ENCODE measurements at places on chromosomes 6 and 20. TPM values are rescaled to one million over a fixed set of nuclear protein-coding genes. Genes with fewer than 3 reads are reported as not detected.

Gene MOCS3
- total RNA-seq, result 3.6 TPM

Gene SLC32A1
- not detected for total RNA-seq

Gene HEY2
- total RNA-seq, result not detected

Gene RSPO4
- not detected for total RNA-seq

Gene SPATA2
- 8.6 TPM for total RNA-seq

Gene ASCC3
- 51.2 TPM for total RNA-seq

Gene PLN
- total RNA-seq, result not detected

Gene PRR18
- total RNA-seq, result not detected

Gene C6orf89
- total RNA-seq, result 29.8 TPM

DNA sequence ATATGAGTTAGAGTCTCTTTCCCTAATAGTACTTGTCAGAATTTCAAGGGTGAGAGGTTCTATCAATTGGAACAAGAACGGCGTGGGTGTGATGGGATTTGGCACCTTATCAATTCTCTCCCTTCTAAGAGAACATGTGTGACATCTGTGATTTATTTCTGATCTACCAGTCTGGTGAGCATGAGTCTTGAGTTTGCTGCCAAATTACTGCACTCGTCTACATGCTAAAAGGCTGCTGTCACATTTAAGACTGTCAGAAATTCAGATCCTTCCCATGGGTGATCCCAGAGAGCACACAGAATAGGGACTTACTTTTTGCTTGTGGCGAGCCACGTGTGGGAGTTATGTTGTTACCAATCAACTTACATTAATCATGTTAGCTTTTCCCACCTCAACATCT is 370.2 kb upstream of the SASH1 start:
- DNase-seq, result no peak
- H3K27ac ChIP-seq, result no peak overlapping the region
- H3K36me3 ChIP-seq, result no peaks in the 10 kb centered on the region
- no peaks in the 10 kb centered on the region for H3K4me1 ChIP-seq

- peaks cover 10% of the 10 kb centered on the region for H3K36me3 ChIP-seq
- H3K27me3 ChIP-seq, result no peaks in the 10 kb centered on the region
- H3K4me3 ChIP-seq, result no peak overlapping the region
- DNase-seq, result no peak
- H3K27ac ChIP-seq, result no peak overlapping the region
These were observed 57.6 kb downstream of the L3MBTL3 start for GRCh38 chr6:130075879-130076460.

DNA sequence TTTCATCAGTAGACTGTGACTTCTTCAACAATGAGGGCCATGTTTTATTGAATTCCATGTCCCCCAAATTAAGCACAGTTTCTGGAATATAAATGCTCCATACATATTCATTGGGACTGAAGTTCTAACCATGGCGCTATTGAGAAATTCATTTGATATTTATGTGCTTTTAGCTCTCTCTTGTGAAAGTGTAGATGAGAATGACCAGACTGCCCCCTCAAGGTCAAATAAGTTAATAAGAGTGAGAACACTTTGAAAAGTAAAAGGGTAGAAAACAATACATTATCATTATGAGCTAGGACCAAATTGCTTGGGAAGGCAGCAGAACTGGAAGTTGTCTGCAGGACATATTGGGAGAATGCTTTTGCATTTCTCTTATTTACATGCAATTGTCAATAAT is 597.9 kb downstream of the EPM2A start:
- no peak for DNase-seq
- H3K4me3 ChIP-seq, result no peak overlapping the region
- H3K4me1 ChIP-seq, result no peaks in the 10 kb centered on the region
- H3K27ac ChIP-seq, result no peak overlapping the region
- H3K36me3 ChIP-seq, result no peaks in the 10 kb centered on the region
- H3K27me3 ChIP-seq, result peaks cover 15% of the 10 kb centered on the region

- H3K4me1 ChIP-seq, result peaks cover 4% of the 10 kb centered on the region
- peaks cover 24% of the 10 kb centered on the region for H3K36me3 ChIP-seq
- no peak for DNase-seq
- no peak overlapping the region for H3K4me3 ChIP-seq
- no peaks in the 10 kb centered on the region for H3K27me3 ChIP-seq
- no peak overlapping the region for H3K27ac ChIP-seq
These were observed 63.3 kb downstream of the PLCG1 start for GRCh38 chr20:41200446-41201202.

DNA sequence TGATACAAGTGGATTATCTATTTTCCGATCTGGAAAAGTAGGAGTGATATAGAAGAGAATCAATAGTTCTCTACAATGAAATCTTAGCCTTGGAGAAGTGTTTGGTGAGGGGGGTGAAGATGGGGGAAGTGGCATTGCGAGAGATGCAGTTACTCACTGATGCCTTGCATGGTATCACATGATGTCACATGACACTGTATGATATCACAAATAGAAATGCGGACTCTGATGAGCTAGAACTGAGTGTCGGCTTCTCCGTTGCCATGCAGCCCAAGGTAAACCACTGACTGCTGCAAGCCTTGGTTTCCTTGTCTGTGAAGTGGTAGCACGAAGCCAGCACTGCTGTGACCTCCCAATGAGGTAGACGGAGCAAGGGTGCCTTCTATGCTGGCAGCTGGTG is 403.3 kb upstream of the AGPAT4 start:
- H3K27me3 ChIP-seq, result no peaks in the 10 kb centered on the region
- no peak overlapping the region for H3K27ac ChIP-seq
- H3K4me3 ChIP-seq, result no peak overlapping the region
- no peak for DNase-seq

DNA sequence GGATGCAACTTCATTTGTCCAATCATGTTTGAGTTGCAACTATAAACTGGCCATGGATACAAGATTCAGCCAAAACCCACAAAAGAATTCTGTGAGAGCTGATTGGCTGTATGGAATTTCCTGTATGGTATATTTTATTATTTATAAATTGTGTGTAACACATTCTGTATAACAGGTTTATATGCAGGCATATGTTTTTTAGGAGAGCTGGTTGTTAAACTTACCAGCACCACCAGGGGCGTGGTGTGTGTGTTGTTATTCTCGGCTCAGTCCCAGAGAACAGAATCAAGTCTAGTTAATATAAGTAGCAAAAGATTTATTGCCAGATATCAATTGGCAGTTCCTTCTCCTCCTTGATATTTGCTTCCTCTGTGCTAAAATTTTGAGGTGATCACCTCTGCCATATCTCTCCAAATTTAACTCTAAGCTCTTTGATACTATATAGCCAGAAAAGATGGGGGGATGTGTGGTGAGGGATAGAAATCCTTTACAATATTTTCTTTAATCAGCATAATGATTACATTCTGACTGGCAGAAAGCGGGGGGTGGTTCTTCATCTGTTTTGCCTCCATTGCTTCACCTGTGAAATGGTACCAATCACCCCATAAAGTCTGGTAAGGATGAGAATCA is 22.9 kb downstream of the CNBD2 start:
- peak; percentile 15 for DNase-seq
- H3K4me3 ChIP-seq, result no peak overlapping the region
- H3K27me3 ChIP-seq, result no peaks in the 10 kb centered on the region
- H3K36me3 ChIP-seq, result no peaks in the 10 kb centered on the region
- peaks cover 4% of the 10 kb centered on the region for H3K4me1 ChIP-seq
- H3K27ac ChIP-seq, result no peak overlapping the region

GRCh38 chr6:130995783-130996447 is 67.1 kb downstream of the EPB41L2 start:
- peaks cover 2% of the 10 kb centered on the region for H3K27me3 ChIP-seq
- no peak overlapping the region for H3K27ac ChIP-seq
- H3K4me3 ChIP-seq, result no peak overlapping the region
- H3K4me1 ChIP-seq, result no peaks in the 10 kb centered on the region

DNA sequence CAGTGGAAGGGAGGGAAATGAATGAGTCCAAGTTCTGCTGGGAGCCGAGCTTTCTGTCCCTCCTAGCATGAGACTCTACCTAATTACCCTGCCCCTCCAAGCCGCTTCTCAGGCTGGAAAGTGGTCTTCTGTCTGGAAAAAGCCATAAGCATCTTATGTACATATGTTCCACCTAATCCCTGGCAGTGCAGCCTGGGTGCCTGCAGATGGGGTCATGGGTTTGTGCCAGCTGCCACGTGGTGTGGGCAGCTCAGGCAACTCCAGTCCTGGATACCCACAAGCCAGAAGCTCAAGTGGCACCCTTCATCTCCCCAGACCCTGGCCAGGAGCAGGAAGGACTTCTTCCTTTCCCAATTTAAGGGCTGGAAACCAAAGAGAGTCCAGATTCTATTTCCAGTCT is 253.1 kb downstream of the LY86 start:
- H3K4me3 ChIP-seq, result no peak overlapping the region
- no peak for DNase-seq
- no peaks in the 10 kb centered on the region for H3K36me3 ChIP-seq
- no peak overlapping the region for H3K27ac ChIP-seq

- no peak for DNase-seq
- H3K4me1 ChIP-seq, result peaks cover 34% of the 10 kb centered on the region
- H3K36me3 ChIP-seq, result no peaks in the 10 kb centered on the region
- no peak overlapping the region for H3K27ac ChIP-seq
These were observed 3.1 kb downstream of the DNAAF9 start for GRCh38 chr20:3404402-3404801.

Measured in activated CD4-positive, alpha-beta memory T cell treated with anti-CD3 and anti-CD28 coated beads for 36 hours (primary cell).